ENCODE measurements at places on chromosomes 12 and 14.

GRCh38 chr12:39402922-39403321 is 40.0 kb downstream of the KIF21A start:
- DNase-seq, result no peak

DNA sequence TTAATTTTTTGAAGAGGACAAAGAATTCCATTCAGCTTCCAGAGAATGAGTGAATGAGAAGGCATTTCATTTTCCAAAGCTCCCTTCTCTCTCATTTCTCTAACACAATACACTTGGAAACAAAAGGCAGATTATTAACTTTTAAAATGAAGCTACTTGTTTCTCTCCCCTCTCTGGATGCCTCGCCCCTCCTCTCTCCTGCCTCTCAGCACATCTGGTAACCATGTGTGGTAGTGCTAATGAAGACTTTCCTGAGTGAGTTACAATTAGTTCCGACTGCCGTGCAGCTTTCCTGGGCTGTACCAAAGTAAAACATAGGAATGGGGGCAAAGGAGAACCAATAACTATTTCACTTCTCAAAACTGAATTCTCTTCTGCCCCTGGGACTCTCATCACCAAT is 84.7 kb upstream of the SOX5 start:
- DNase-seq, result no peak

- DNase-seq, result no peak
Measured at GRCh38 chr12:52256584-52256935, 17.9 kb upstream of the KRT86 start.

- peak; percentile 12 for DNase-seq
Measured at GRCh38 chr14:37594238-37594970, 645 bp downstream of the FOXA1 start.

GRCh38 chr14:104339829-104340228 is 201.4 kb downstream of the KIF26A start:
- no peak for DNase-seq

DNA sequence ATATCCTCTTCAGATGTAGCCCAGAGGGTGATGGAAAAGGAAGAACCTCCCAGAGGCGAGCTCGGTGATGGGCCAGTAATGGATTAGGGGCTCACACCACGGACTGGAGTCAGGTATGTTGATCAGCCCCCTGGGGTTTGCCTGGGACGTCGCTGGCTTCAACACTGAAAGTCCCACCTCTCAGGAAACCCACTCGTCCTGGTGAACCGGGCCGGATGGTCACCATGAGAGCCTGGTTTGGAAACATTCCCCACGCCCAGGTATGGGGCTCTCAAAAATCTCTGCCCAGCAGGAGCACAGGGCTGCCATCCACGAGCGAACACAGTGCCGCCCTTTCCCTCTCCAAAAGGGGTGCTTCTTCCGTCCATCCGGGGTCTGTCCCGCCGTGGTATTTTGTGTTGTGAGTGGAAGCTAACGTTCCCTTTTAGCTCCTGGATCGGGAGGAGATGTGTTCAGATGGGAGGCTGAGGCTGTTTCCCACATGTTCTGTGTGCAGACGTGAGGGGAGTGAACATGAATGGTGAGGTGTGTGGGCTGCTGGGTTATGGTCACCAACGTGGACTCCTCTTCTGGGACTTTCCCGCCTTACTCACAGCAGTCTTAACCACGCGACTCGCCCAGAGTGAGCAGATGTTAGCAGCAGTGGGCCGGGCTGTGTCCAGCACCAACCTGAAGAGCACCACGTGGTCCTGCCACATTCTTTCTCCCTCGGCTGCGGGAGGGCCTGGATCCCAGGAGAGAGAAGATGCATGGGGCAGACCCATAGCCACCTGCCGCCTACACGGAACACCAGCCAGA is 139.2 kb downstream of the KIF26A start:
- no peak for DNase-seq

DNA sequence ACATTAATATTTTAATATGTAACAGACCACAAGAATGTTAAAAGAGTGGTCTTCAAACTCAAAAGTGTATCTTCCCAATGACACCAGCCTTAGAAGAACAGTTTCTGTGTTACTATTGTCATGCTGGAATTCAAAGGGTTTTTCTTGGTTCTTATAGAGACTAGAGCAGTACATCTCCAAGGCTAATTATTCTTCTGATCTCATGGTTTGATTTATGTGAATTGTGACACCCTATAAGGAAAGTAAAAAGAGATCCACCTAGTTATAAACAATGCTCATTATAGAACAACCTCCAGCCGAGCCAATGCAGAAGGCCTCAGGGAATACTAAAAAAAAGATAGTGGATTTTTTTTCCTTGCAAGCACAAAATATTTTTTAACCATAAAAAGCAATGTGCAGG is 65.5 kb downstream of the PTPRO start:
- DNase-seq, result no peak

DNA sequence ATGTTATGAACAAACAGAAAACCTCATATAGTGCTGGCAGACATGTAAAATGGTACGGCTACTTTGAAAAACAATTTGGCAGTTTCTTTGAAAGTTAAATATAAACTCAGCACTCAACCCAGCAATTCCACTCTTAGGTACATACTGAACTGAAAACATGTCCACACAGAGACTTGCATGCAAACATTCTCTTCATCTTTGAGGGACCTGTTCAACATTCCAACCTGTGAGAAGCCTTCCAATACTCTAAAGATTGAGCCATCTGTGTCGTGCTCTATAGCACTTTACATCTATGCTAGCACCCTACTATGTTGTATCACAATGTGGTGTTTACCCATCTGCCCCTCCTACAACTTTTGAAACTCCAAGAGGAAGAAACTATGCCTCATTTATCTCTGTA is 79.3 kb downstream of the DNAI7 start:
- DNase-seq, result no peak

DNA sequence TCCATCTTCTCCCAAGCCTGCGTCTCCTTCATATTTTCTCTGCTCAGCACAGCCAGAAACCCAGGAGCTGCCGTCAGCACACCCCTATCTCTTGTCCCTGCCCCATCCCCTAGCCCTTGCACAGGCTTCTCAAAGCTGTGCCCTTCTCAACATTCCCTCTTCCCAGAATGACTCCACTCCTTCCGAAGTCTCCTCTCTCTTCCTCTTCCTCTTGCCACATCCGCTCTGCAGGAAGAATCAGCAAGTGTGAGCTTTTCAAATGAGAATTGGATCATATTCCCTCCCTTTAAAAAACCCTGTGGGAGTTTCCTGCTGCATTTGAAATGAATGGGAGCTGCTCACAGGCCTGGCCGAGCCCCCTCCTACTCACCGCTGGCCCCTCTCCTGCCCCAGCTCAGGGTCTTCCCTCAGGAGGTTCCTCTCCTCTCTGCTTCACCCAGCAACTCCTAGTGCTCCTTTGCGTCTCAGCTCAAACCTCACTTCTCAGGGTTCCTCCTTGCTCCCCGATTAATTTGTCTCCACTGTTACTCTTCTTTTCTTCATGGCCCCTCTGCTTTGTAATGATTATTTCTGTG is 528.5 kb upstream of the CCDC196 start:
- DNase-seq, result no peak

- no peak for DNase-seq
Measured at GRCh38 chr14:56180754-56181542, 62.7 kb downstream of the PELI2 start.

- DNase-seq, result no peak
Measured at GRCh38 chr12:5997260-5997659, 52.2 kb upstream of the ANO2 start.

DNA sequence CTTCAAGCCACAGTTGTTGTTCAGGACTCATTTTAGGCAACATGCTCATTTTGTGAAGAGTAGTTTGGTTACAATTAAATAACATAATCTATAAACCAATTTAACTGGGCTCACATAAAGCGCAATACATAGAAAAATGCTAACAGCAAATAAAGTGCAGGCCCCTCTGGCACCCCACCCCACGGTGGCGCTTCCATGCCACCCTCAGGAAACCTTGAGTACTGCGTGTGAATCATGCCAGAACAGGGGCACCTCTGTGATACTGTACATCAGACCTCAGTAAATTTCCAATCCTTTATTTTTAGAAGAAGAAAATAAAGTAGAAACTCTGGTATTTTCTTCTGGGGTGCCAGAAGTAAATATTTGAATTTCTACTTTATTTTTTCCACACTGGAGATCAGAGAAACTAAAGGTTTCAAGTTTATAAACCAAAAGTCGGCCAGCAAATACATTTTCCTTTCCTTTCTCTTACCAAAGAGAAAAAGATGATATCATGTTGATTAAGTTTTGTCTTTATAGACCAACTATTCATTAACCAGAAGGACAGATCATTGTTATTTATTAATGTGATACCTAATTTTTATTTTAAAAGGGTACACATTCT is 316.8 kb downstream of the PAWR start:
- no peak for DNase-seq

DNA sequence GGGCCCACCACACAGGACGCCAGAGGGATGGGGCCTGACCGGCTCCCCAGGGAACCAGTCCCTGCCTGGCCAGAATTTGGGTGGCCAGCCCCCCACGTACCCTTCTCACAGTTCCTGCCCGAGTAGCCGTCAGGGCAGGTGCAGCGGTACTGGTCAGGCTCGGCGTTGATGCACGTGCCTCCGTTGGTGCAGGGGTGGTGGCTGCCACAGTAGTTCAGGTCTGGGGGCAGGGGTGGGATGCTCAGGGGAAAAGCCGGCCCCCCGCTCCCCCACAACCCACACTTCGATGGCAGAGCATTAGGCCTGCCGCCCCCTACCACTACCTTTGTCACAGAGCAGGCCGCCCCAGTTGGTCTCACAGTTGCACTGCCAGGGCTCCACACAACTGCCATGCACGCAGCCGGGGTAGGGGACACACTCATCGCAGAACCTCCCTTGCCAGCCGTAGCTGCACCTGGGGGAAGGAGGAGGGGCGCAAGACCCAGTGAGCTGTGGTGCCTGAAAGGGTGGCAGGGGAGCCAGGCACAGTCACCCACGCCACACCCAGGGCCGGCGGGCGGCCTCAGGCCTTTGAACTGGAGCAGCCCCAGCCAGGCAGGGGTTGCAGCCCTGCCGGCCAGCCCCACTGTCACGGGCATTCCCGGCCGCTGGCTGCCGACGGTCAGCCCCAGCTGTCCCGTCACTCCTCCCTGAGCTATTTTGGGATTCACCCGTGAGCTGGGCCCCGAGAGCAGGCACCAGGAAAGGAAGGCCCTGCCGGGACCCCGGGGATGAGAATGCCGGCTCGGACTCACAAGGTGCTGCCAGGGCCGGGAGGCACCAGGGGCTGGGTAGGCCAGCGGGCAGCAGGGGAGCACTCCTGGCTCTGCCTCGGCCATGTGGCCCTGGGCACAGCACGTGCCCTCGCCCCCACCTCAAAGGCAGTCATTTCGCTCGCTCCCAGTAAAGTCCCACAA is 16.5 kb downstream of the JAG2 start:
- DNase-seq, result no peak

- no peak for DNase-seq
Measured at GRCh38 chr12:46100551-46101484, 110.4 kb upstream of the SCAF11 start.

GRCh38 chr12:49355913-49356312 is 9.2 kb downstream of the DNAJC22 start:
- no peak for DNase-seq

GRCh38 chr14:68628605-68629310 is 164.1 kb downstream of the ZFP36L1 start:
- no peak for DNase-seq

DNA sequence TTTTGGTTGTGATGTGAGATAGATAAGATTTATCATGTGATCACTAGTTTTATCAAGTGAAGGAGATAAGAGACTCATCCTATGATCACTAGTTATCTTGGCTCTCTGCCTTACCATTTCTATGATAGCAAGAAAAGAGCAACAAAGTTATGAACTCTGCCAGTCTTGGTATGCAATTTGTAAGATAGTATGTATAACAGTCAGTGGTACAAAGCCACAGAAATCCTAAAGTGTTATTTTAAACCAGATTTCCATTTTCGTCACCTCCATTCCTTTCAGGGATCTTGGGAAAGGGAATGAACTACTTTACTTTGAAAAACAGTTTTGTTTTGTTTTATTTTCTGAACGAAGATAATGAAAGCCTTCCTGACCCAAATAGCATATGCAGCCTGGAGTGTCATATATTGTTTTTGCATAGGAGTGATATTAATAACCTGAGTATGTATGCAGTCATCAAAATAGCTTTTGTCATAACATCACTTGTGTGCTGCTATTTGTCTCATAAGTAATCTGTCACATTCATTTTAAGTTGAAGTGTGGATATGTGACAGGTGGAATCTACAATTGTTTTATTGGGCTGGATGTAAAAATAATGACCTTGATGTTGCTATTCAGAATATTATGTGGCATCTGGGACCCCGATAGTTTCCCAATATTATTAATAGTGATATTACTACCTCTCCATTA is 35.0 kb downstream of the FLRT2 start:
- DNase-seq, result no peak

DNA sequence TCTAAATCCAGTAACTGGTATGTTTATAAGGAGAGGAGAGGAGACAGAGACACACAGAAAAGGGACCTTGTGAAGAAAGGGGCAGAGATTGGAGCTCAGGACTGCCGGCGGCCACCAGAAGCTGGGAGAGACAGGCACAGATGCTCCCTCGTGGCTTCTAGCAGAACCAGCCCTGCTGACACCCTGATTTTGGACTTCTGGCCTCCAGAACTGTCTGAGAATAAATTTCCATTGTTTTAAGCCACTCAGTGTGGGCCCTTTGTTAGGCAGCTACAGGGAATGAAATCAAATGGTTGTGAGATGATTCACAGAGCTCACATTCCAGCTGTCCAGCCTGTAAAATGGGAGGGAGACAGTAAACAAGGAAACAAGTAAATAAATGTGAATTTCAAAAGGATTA is 47.6 kb downstream of the TMEM132C start:
- no peak for DNase-seq
